ENCODE measurements at places on chromosomes 6 and 20.
A peak's percentile ranks its signal among the peaks of the same experiment; 100 is the strongest.

- DNase-seq = no peak
Measured at GRCh38 chr6:123716506-123716905, 79.8 kb upstream of the TRDN start.

DNA sequence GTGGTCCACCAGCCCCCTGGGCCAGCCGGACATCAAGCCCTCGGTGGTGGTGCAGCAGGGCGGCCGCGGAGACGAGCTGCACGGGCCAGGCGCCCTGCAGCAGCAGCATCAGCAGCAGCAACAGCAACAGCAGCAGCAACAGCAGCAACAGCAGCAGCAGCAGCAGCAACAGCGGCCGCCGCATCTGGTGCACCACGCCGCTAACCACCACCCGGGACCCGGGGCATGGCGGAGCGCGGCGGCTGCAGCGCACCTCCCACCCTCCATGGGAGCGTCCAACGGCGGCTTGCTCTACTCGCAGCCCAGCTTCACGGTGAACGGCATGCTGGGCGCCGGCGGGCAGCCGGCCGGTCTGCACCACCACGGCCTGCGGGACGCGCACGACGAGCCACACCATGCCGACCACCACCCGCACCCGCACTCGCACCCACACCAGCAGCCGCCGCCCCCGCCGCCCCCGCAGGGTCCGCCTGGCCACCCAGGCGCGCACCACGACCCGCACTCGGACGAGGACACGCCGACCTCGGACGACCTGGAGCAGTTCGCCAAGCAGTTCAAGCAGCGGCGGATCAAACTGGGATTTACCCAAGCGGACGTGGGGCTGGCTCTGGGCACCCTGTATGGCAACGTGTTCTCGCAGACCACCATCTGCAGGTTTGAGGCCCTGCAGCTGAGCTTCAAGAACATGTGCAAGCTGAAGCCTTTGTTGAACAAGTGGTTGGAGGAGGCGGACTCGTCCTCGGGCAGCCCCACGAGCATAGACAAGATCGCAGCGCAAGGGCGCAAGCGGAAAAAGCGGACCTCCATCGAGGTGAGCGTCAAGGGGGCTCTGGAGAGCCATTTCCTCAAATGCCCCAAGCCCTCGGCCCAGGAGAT lies 1.0 kb downstream of the POU3F2 start:
- no peak for DNase-seq

DNA sequence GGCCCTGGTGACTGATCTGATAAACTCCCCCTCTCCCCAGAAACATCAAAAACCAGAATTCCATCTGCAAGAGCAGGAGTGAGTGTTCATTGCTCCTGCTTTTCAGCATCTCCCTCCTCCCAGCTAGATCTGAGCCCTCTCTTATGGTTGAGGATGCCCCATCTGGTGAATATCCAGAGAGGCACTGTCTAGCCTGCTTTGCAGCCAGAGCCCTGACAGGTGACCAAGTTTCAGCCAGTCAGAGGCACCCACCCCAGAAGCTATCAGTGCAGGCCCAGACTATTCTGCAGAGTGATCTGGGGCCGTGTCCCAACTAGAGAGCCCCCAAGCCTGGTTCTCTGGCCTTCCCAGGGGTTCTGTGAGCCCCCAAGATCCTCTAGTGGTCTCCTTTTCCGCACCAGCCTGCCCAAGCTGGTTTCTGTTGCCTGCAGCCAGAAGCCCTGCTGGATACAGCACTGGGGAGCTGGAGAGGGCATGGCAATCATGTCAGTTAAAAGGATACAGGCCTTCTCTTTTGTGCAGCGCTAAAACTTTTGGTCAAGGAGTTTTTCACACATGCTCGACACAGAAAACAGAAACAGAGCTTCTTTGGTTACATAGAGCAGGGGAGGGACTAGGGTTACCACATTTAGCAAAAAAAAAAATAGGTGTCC lies 6.6 kb upstream of the BMP7 start:
- no peak for DNase-seq

DNA sequence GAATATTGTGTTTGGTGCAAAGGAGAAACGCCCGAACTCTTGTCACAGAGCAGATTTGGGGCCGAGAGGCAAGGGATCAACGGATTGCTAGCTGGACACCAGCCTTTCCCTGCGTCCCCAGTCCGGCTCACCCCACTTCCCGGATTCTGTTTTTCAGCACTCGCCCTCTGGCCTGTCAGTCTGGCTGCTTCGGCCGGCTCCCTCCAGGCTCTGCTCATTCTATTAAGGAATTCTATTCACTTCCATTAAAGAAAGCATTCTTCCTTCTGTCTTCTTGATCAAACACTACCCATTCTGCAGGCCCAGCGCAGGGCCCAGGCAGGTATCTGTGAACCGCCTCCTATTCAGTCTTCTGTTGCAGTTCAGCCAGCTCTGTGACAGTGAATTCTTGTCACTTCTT lies 91.7 kb downstream of the RNF182 start:
- no peak for DNase-seq

DNA sequence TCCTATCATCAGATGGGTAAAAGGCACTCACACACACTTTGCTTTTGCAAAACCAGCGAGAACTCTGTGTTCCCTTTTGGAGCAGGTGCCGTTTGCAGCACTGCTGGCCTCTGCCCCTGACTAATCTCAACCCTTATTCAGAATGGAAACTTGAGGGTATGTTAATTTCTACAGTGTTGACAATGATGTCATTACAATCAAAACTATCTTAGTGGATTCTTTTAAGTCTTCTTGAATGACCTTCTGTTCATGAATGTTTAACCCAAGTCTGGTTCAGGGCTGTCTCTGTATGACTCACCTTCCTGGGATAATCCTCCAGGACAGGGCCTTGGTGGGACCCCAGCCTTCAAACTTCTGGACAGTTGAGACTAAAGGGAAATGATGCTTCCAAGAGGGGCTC lies 197.9 kb downstream of the CDH4 start:
- no peak for DNase-seq

- no peak for DNase-seq
Measured at GRCh38 chr6:7529141-7529540, 12.3 kb upstream of the DSP start.

DNA sequence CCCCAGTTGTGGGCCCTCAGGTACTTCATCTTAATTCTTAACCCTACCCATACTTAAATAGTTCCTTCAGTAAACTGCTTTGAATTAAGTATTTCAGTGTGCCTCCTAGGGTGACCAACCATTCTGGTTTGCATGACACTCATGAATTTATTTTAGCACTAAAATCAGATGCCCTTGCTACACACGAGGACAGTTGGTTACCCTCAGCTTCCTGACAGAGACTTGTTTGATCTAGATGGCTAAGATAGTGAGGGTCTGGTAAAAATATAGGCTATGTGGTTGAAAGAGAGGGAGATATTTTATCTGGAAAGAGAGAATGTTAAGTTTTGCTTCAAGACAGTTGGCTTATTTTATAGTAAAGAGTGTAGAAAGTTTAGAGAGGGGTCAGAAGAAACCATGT lies 10.6 kb downstream of the PGK2 start:
- no peak for DNase-seq

- DNase-seq = peak; percentile 7
Measured at GRCh38 chr20:49045440-49046086, 549 bp upstream of the CSE1L start.

DNA sequence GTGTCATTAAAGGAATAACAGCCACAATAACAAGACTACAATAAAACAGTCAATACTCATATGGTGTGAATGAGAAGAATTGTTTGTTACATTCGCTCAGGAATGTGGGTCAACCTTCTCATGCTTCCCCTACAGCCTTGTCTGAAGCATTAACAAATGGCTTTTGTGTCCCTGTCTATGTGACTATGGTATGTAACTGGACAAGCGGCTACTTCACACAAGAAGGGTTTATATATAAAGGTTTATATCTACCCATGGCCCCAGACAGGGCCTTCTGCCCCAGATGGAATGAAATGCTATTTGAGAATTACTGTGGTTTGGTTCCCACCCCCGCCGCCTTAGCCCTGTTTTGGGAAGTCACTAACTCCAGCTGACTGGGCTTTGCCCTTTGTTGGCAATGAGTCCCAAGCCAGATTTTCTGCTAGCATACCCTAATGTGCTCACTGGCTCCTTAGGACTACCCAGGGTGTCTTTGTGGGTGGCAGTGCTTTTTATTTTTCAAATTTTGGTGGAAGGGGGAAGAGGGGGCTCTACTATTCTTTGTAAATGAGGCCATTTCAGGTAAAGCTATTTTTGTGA lies 39.4 kb downstream of the TFAP2A start:
- no peak for DNase-seq
